Foreskin melanocyte (primary cell): ENCODE measurements at places on chromosomes 3 and 15.

DNA sequence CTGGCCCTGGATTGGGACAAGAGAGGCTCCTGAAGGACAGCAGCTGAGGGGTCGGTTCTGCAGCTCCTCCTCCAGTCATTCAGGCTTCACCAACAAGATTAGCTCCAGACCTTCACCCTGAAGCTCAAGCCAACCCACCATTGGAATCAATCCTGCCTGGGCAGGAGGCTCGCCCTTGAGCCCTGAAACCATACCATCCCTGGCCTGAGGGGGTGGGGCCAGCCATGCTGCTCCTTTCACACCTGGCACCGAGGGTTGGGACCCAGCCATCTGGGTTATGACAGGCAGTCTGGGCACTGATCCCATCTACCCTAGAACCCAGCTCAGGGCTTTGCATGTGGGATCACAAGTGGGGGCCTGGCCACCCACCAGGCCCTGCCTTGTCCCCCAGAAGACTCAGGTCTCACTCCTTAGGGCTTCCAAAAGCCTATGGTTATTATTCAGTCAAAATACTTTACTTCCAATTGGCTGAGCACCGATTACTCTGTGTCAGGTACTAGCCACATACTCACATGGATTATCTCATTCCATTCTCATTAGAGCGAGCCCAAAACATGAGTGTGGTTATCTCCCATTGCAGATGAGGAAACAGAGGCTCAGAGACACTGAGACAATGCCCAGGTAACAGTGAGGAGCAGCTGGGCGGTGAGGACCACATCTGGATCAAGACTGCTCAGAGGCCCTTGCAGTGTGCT, 3.1 kb downstream of the ABHD14B start:
- DNase-seq = no peak

DNA sequence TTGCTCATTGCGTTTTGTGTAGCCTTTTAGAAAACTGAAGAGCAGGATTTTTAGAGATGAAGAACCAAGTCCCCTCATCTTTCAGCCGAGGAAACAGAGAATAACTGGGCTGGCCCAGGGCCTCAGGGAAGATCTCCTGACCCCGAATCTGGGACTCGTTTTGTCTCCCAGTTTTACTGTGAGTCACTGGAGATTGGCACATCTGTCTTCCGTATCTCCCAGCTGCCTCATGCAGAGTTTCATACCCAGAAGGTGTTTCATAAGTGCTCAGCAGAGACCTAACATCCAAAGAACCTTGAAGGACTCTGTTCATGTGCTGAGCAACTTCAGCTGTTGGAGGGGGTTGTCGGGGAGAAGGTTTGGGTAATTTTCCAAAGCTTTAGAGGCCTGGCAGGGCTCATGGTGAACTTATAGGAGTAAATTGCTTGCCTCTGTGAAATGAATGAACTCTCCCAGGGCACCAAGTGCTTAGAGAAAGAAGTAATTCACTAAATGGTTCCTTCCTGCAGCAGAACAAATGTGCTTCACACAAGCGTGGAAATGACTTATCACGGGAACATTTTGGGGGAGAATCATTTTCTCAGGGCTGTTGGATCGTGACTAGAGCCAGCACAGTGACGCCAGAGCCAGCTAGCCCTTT, 121.4 kb downstream of the FAM43A start:
- DNase-seq = peak; percentile 93

- DNase-seq = peak; percentile 16
These were observed 23.0 kb upstream of the ANP32A start for GRCh38 chr15:68843425-68844311.

- no peak for DNase-seq
These were observed 497 bp upstream of the CLASP2 start for GRCh38 chr3:33718595-33718907.

DNA sequence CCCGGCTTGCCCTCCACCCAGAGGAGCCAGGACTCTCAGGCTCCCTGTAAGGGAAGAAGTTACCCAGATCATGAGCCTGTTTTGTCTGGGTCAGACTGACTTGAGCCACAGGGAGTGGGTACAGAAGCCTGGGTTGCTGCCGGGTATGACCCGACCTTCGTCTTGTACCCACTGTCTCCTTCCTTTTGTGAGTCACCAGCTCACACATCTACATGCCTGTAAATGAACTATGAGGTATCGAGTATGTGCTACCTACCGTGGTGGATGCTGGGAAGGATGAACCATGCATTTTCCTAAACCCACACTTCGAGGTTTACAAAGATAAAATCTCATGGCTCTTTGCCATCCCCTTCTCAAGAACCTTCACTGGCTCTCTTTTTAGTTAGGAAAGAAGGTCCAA, 56.9 kb downstream of the CACNA1D start:
- no peak for DNase-seq

DNA sequence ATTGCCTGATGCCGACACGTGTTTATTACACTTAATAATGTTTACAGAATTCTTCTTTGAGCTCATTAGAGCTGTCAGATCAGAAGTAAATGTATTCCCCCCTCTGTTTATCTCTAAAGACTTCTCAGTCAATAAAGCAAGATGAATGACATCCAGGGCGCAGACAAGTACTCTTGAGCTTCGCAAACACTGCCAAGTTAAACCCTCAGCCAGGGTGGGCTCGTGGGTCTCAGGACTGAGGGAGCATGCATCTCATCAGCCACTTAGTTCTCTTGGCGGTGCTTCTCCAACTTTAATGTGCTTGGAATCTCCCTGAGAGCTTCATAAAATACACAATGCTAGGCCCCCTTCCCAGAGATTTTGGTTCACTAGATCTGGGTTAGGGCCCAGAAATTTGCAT, 333.9 kb upstream of the THRB start:
- no peak for DNase-seq

GRCh38 chr3:63656786-63657185, 4.3 kb downstream of the SNTN start:
- DNase-seq = no peak

DNA sequence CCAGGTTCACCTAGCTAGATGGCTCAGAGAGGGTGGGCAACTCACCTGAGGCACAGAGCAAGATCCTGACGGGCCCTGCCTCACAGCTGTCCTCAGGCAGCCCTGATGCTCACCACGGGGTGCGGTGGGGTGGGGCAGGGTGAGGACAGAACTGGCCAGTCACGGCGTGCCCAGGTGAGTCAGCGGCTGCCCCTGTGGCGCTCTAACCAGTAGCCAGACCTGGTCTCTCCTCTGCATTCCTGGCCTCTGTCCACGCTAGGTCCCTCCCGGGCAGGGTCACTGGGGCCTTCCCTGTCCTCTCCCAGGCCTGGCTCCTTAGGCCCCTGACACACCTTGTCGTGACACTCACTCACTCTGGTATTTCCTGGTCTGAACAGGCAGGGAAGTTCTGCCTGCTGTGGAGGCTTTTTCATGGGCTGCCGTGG, 901 bp downstream of the ALS2CL start:
- no peak for DNase-seq

DNA sequence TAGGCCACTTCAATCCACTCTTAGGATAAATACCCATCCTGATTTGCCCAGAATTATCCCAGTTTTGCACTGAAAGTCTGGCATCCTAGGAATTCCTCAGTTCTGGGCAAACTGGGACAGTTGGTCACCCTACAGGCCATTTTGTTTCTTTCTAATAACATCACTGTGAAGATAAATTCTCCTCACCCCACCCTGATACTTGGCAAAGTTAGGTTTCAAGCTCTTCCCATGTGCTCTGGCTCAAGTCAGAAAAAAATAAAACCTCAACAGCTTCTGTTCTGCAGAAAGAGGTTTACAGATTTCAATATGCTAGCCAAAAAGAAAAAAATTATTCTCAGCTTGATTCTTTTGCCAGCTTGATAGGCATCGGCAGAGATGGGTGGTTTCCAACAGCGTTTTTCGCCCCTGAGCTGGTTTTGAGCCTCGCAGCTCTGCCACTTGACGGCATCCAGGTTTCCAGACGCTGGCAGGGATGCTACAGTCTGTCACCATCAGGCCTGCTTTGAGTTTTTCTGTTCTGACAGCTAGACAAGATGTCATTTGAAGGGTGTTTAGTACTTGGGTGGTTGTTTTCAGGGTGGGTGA, 171.4 kb downstream of the SSR3 start:
- DNase-seq = no peak

DNA sequence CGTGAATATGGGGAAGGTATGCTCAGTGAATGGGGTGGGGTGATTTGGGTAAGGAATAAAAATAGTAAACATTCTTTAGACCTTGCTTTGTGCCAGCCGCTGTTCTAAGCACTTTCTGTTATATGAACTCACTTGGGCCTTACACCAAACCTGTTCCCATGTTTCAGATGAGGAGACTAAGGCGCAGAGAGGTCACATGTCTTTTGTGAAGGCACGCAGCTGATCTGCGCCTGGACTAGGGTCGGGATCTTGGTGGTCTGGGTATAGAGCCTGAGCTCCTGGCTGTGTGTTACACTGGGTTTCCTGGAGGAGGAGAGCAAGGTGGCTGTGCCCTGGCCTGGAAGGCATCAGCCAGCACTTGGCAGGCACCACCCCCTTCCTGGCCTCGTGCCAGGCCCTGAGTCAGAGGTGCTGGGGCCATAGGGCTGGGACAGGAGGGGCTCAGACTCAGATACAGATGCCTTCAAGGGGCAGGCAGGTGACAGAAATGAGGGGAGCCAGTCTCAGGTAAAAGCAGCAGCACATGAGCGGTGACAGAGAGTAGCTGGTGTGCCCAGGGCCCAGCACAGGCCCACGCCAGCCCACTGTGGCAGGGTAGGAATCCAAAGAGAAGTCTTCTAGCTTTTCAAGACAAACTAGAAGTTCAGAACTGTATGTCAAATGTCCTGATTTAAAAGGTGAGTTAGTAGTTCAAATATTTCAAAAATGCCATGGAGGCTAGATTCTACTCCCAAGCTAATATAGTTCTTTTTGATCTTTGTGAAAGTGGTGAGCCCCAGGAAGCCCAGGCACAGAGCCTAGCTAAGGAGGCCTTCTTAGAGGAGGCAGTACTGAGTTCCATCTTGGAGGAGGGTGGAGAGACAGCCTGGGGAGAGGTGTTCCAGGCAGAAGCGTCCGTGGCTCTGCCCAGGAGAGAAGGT, 83.1 kb downstream of the DNAJB8 start:
- no peak for DNase-seq

GRCh38 chr3:14145670-14146380, 21.0 kb downstream of the TMEM43 start:
- DNase-seq = no peak

- DNase-seq = peak; percentile 75
These were observed 36.8 kb downstream of the KLHL6 start for GRCh38 chr3:183518491-183519251.

DNA sequence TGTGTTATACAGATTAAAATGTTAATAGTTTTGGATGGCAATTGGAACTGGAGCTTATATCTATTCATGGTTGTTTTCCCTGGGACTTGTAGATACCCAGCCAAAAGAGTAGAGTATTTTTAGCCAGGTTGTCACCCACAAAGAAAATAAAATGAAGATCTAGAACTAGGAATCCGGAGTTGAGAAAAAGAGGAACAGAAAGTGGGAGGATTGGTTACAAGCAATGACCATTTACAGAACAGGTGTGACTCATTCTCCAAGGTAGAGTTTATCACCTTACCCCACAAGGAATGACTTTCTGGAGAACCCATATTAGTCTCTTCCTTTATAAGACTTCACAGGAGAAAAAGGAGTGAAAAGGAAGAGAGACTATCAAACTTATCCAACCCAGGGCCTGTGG, 99.8 kb downstream of the TMEM108 start:
- DNase-seq = no peak

GRCh38 chr3:28286595-28286994, 45.2 kb downstream of the CMC1 start:
- DNase-seq = peak; percentile 36

DNA sequence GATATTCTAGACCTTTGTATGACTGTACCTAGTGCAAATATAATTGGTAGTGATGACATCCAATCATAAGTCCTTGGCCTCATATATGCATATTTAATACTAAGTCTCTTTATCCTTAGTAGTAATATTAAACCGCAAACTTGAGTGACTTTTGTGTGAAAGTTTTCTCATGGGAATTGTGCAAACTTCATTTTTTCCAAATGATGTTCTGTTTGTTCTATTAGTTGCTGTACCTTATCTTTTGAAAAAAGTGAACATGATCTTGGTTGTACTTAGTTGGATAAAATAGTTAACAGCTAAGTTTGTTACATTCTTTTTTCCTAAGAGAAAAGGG, 43.2 kb downstream of the TMEM45A start:
- no peak for DNase-seq

GRCh38 chr3:12967606-12968351, 105.5 kb downstream of the IQSEC1 start:
- DNase-seq = peak; percentile 38

DNA sequence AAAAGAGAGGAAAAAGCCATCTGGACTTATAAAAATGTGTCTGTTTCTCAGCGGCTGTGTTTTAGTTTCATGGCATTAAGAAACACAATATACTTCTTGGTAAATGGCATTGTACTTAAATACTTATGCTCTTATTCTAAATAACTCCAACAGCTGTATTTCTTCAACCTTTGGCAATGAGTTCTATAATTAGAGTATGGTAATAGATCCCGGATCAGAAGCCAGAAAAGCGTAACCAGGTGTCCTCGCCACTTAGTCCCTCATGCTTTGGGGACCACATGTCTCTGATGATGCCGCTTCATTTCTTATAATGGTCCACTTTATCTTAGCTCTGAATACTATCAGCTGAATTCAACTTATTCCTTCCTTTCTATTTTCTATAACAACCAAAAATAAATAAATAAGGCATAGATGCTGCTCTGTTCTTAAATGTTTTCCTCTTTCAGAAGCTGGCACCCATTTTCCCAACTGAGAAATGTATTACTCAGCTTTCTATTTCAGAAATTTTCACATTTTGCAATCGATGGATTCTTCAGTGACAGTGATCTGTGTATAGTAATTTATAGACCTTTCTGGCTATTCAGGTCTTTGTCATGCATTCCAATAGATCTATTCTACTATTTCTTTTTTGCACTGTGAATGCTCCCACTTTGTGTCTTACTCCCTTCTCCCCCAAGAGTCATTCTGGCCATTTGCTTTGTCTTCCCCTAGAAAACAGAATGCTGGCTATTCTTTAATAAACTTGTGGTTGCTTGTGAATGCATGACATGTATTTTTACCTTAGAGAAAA, 87.6 kb upstream of the KBTBD8 start:
- DNase-seq = no peak

- no peak for DNase-seq
These were observed 283.8 kb upstream of the RGMA start for GRCh38 chr15:93372865-93373223.

DNA sequence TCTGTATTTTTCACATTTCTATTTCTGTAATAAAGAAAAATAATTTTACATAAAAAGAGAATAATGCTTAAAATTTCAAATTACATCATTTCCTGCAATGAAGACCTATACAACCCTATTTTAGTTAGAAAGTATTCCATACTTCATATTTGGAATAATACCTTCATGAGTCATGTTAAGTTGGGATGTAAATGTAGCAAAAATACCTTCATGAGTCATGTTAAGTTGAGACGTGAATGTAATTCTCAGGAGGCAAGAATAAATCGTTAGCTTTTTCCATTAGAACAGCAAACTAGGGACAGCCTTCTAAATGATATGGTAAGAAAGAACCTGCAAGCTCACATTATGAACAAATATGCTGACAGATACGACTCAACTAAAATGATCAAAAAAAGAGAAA, 91.9 kb downstream of the NAALADL2 start:
- no peak for DNase-seq
